Sigmoid colon (tissue), 7 donors: ENCODE measurements at places on chromosomes 1 and 21.

DNA sequence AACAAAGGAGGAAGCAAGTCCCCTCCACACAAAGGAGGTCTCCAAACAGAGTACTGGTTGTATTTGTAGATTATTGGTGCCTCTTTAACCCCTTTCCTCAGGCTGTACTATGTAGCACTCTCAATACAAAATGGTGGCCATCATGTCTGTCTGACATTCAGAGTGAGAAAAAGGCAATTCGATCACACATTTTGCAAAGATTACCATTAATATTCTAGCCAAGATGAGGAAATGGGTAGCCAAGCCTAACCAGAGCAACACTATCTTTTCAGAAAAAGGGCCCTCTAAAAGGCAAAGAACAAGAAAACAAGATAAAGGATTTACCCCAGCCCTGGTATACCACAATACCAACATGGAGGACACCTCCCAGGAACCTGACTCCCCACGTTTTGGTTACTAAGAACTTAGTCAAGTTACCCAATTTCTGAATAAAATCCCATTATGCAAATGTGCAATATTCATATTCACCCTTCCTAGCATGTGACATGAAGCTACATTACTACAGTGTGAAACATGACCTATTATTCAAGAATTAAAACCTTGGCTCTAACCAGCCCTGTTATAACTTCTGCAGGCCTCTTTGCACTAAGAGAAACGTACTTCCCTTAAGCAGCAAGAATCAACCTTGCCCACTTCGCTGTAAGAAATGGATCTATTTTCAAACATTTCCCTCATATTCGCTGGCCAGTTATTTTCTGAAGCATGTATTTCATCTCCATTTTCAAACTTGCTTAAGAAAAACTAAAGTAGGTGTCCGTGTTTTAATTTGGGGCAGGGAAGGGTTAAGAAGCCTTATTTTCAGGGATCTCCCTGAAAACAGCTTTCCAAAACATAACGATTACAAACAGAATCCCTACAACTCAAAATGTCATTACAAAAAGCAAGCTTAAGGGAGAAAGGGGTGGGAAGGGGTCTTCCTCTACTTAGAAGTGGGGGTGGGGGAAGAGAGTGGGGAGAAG is 2.1 kb downstream of the KDM5B start:
- no peak for DNase-seq

- no peak for DNase-seq
Measured at GRCh38 chr1:163372576-163372975, 50.8 kb downstream of the NUF2 start.

DNA sequence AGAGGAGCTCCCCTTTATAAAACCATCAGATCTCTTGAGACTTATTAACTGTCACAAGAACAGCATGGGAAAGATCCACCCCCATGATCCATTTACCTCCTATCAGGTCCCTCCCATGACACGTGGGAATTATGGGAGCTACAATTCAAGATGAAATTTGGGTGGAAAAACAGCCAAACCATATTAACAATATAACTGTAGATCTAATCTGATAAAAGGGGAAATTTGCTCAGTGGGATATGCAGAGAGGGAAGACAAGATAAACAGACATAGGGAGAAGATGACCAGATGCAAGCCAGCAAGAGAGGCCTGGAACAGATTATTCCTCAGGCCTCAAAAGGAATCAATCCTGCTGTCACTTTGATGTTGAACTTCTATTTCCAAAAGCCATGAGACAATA is 841.5 kb downstream of the LRRIQ3 start:
- DNase-seq: no peak

DNA sequence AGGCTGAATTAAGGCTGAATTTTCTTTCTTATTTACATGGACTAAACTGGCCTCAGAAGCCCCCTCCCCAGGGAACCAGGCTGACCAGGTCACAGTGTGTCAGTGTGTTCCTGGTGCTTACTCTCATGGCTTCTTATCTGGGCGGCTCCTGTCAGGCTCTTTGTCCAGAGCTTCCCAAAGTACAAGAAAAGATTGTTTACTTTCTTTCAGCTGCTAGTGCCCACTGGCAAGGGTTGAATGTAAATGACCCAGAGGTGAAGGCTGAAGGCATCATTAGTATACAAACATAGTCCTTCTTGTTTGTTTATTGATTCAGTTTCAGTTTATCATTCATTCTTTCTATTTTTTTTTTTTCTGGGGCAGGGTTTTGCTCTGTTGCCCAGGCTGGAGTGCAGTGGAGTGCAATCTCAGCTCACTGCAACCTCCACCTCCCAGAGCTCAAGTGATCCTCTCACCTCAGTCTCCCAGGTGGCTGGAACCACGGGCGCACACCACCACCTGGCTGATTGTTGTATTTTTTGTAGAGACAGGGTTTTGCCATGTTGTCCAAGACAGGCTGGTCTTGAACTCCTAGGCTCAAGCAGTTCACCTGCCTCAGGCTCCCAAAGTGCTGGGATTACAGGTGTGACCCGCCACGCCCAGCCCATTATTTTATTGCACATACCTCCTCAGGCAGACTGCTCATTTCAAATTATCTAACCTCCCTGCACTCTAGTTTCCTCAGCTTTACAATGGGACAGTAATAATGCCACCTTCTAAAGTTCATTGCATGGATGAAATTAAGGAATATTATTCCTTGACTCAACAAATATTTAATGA is 9.8 kb upstream of the KDM4A start:
- DNase-seq: no peak
